Activated CD8-positive, alpha-beta memory T cell treated with anti-CD3 and anti-CD28 coated beads for 1 hour (primary cell): ENCODE measurements at places on chromosomes 11 and 22.

DNA sequence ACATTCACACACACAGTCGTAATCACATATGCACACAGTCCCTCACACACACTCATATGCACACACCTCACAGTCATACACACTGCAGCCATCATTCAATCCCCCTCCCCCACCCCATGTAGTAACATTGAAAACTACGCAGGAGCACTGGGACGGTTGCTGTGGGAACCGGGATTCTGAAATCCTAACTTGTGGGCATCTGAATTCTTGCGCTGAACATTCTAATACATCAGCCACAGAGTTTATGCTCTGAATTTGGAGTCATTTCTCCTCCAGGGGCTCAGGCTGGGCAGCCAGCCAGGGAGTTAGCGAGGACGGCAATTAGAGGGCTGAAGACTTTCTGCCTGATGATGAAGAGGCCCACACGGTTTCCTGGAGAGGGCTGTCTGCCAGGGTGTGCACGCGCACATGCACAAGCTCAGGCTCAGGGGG is 32.7 kb downstream of the CD6 start:
- DNase-seq = no peak

- no peak for DNase-seq
Observed at GRCh38 chr11:87466223-87466622, 428.5 kb downstream of the TMEM135 start.

- DNase-seq = no peak
Observed at GRCh38 chr11:59480359-59480758, 7.2 kb downstream of the OR4D10 start.

GRCh38 chr11:43547430-43547831 is 133.1 kb upstream of the HSD17B12 start:
- no peak for DNase-seq

GRCh38 chr22:48739348-48740085 is 1088.2 kb downstream of the BRD1 start:
- no peak for DNase-seq

GRCh38 chr11:132258875-132259274 is 888.5 kb downstream of the NTM start:
- DNase-seq = no peak
